ENCODE measurements at places on chromosomes 7 and 10.

GRCh38 chr7:26099236-26099635 lies 52.8 kb upstream of the NFE2L3 start:
- DNase-seq, result no peak

- no peak for DNase-seq
Observed at GRCh38 chr10:127313996-127314700, 117.8 kb upstream of the INSYN2A start.

DNA sequence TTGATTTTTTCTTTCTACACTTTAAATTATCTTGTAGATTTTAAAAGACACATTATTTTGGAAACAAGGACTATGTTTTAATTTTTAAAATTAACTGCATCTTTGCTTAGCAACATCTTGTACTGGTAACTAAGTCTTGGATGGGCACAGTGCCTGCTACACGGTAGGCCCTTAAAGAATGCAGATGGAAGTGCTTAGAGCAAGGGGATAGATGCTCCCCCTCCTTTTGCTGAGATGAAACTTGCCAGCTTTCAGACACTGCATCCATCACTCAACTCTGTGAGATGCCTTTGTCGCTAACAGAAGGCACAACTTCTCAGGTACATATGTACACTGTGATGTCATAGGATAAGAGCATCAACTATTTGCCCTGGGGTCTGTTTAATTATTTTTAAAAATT lies 103.9 kb downstream of the LRRC18 start:
- no peak for DNase-seq

- DNase-seq, result no peak
Observed at GRCh38 chr7:37312608-37313007, 136.1 kb downstream of the ELMO1 start.

DNA sequence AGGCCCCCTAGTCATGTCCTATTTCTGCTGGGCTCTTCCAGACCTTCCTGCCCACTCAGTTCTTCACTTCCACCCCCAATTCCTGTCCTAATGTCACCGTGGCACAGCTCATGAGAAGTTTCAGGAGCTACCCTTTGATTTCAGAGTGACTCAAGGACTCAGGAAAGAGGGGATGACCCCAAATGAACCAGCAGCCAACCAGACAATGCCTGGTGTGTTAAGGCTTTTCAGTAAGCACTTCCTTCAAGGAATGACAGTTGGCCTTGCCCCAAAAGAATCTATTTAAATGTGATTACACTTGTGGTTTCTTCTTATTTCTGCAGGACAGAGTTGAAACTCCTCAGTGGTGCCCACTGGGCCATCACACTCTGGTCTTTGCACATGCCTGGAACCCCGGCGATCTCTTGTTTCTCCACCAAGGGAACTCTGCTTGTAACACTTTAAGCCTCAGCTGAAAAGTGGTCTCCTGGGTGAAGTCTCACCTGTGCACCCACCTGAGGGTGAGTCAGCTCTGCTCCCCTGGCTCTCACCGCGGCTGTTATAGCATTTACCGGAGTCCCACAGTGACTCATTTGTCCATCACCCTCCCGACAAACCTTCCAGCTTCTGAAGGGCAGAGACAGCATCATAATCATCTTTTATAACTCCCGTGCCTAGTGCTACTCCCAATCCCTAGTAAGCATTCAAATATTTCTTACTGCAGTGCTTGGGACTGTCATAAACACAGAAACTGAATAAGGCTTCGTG lies 123.0 kb upstream of the SVIL start:
- no peak for DNase-seq

DNA sequence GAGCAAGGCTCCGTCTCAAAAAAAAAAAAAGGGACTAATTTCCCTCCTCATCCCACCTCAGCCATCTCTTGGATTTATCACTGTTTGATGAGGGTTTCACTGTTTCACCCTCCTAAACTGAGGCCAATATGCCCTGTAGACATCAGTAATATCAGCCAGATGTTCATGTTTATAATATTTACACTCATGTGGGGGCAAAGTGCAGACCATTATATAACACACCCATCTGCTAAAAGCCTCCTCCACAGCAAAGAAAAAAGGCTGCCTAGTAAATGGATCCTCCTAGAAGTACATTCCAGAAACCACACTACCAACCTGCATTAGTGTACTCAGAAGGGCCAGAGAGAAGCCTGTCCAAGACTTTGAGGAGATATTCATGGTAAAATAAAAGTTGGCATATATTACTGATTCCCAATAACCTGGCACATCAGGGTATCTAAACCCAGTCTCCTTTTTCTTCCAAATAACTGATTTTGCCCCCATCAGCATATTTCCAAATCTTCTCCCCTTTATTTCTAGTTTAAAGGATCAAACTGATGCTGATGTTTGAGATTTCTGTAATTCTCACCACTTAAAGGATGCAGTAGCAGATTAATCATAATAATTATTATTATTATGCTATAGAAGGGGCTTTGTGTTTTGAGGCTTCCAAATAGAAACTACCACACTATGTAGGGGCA lies 55.1 kb downstream of the LGI1 start:
- DNase-seq, result no peak

DNA sequence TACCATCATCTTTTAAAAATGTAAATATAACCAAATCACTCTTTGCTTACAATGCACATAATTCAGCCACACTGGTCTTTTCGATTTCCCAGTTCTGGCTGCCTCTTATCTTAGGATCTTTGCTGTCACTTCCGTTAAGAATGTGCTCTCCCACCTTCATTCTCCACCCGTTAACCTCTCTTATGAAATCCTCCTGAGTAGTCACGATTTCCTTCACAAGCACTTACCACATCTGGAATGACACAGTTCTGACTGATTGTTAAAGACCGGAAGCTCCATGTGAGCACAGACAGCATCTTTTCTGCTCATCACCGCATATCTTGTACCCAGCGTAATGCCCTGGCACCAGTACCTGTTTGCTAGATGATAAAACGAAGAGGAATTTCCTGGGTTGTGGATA lies 84.3 kb downstream of the CUL2 start:
- no peak for DNase-seq

DNA sequence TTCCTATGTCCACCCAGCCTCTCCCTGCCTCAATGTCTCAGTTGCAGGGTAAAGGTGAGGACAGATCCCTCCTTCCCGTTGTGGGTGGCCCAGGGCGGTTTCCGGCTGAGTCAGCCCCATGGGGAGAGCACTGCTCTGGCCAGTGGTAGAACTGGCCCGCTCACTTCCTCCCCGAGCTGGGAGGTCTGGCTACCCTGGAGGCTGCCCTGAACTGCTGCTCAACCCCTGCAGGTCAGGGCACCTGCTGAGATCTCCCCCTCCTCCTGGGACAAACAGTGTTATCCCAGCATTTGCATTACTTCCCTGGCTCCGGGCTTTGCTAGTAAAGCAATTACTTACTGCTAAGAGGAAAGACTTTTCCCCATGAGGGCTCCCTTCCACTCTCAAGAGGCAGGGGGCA lies 21.4 kb upstream of the IMPDH1 start:
- no peak for DNase-seq

GRCh38 chr10:70191161-70191971 lies 21.1 kb upstream of the SAR1A start:
- DNase-seq, result no peak

All from GM12865 (cell line).